Upper lobe of left lung (tissue), 6 donors: ENCODE measurements at places on chromosomes 11 and 22. TPM values are rescaled to one million over a fixed set of nuclear protein-coding genes. Genes with fewer than 3 reads are reported as not detected.
A peak's percentile ranks its signal among the peaks of the same experiment; 100 is the strongest.

DNA sequence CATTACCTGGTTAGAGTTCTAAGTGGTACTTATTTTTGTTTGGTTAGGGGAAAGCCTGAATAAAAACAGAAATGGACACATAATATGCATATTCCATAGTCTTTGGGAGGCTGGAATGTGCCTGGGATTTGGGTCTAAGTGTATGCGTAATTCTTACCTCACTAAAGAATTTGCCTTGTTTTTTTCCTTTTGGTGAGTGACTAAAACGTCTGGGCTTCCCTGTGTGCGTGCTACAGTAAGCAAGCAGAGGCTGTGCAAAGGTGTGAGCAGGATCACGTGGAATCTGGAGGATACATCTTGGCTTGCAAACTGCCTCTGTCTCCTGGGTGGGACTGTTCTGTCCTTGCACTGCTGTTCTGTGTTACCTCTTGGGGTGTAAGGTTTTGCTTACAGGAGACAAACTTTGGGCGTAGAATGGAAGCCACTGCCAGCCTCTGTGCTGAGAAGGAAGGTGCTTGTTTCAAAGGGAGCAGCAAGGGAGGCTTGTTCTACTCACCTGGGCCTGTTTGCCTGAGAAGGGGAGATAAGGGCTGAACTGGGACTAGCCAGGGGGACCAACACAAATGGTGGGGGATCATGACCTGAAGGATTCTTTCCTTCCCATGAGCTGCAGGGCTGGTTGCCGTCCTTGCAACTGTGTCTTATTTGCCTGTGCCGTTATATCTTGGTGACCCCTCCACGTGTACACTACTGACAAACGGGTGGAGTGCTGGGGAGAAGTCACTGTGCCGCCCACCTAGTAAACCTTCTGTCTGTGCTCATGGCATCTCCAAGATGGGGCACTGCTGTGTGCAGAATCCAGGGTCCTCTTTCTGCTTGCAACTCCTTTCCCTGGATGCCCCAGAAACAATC lies 4.5 kb downstream of the NEAT1 start:
- peaks cover 53% of the 10 kb centered on the region for H3K4me1 ChIP-seq
- H3K36me3 ChIP-seq: no peaks in the 10 kb centered on the region
- peak overlapping the region; percentile 69 for H3K4me3 ChIP-seq
- H3K27me3 ChIP-seq: no peaks in the 10 kb centered on the region
- DNase-seq: no peak
- H3K27ac ChIP-seq: peak overlapping the region; percentile 100

- no peak overlapping the region for H3K27ac ChIP-seq
- H3K27me3 ChIP-seq: no peaks in the 10 kb centered on the region
- DNase-seq: no peak
- H3K4me3 ChIP-seq: no peak overlapping the region
These were observed 995.1 kb downstream of the BRD1 start for GRCh38 chr22:48832592-48832991.

DNA sequence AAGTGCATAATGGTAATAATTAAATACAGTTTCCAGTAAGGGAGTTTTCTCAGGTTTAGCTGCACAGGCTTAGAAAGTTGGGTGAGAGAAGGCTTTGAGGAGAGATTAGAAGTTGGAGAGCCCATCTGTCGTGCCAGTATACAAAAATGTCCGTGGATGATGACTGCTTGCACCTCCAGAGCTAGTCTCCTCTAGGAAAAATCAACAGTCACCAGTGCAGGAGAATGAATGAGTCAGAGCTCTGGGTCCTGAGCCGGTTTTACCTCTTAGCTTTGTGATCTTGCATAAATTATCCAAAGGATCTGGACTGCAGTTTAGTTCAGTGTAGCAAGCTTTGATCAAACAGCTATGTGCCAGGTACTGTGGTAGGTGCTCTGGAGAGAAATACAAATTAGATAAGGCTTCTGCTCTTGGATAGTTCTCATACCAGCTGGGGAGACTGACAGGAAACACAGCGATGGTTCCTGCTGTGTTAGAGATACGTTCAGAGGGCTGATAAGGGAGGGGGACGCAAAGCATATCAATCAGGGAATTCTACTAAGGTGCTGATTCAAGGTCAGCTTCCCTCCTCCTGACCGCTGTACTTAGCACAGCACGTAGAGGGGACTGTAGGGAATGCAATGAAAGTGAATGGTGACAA lies 125.9 kb downstream of the TEAD1 start:
- H3K27me3 ChIP-seq: no peaks in the 10 kb centered on the region
- no peak overlapping the region for H3K4me3 ChIP-seq
- no peaks in the 10 kb centered on the region for H3K36me3 ChIP-seq
- no peak for DNase-seq
- H3K27ac ChIP-seq: peak overlapping the region; percentile 41

- H3K27ac ChIP-seq: peak overlapping the region; percentile 94
- H3K4me3 ChIP-seq: peak overlapping the region; percentile 87
- DNase-seq: peak; percentile 30
- H3K36me3 ChIP-seq: peaks cover 5% of the 10 kb centered on the region
These were observed 681 bp upstream of the ARHGEF12 start for GRCh38 chr11:120335556-120335907.

DNA sequence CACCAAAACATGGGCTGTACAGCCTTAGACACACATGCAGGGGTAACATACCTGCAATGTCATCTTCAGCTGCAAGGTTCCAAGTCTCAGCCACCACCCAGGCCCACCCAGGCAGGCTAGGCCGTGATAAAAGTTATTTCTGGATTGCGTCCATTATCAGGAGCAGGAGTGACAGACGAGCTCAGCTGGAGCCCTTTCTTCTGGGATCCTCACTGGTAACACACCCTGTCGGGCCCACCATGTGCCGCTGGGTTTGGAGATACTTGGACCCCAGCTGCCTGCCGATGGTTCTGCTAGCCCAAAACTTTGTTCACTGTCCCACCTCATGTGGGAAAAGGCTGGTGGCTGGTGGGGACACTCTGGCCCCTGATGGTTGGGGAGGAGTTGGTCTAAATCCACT lies 24.8 kb downstream of the TMPRSS5 start:
- no peak for DNase-seq
- H3K27ac ChIP-seq: no peak overlapping the region
- no peak overlapping the region for H3K4me3 ChIP-seq
- H3K27me3 ChIP-seq: no peaks in the 10 kb centered on the region
- H3K36me3 ChIP-seq: no peaks in the 10 kb centered on the region

DNA sequence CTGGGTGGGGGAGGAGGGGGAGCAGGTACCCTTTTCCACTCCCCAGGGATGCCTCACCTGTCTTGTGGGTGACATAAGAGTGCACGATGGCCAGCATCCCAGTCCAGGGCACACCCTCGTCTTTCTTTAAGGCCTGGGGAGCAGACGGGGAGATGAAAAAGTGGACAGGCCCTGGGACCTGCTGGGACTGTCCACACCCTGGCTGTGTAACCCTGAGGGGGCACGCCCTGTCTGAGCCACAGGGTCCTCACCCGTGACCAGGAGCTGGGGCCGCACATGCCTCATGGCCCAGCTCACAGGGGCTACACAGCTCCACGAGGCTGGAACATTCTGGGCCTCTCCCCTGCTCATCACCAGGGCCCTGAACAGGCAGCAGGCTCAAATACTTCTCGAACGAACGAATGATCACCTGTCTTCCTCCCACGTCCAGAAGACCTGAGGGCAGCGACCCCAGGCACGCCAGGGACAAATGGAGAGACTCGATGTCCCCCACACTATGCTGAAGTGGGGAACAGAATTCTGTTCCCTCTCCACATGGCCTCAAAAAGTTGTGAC lies 123.9 kb downstream of the PHF21B start:
- H3K36me3 ChIP-seq: no peaks in the 10 kb centered on the region
- no peaks in the 10 kb centered on the region for H3K4me1 ChIP-seq
- H3K4me3 ChIP-seq: no peak overlapping the region
- no peaks in the 10 kb centered on the region for H3K27me3 ChIP-seq
- no peak for DNase-seq

PIK3IP1 gene
- 56.1 TPM for total RNA-seq

DNA sequence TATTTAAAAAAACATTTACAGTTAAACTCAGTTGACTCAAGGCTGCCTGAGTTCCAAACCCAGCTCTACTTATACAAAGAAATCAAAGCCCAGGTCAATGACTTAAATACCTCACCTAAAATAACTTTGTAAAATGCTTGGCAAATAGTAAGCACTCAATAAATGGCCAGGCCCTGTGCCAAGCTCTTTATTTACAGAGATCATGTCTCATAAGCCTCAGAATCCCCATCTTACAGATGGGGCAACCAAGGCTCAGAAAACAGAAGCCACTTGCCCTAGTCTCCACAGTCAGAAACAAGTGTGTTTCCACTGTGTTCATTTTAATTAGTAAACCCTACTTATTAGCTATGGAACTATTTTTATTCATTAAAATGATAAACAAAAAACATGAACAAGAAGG lies 30.5 kb upstream of the TTC28 start:
- peak overlapping the region; percentile 38 for H3K27ac ChIP-seq
- H3K36me3 ChIP-seq: no peaks in the 10 kb centered on the region
- H3K4me1 ChIP-seq: peaks cover 13% of the 10 kb centered on the region
- no peak overlapping the region for H3K4me3 ChIP-seq
- DNase-seq: no peak
- H3K27me3 ChIP-seq: no peaks in the 10 kb centered on the region

GRCh38 chr22:32699686-32700085 lies 101.8 kb upstream of the TIMP3 start:
- DNase-seq: no peak
- H3K4me1 ChIP-seq: peaks cover 19% of the 10 kb centered on the region
- H3K27me3 ChIP-seq: no peaks in the 10 kb centered on the region
- H3K4me3 ChIP-seq: no peak overlapping the region

GRCh38 chr11:35180317-35181233 lies 41.6 kb downstream of the CD44 start:
- no peak for DNase-seq
- peaks cover 16% of the 10 kb centered on the region for H3K4me1 ChIP-seq
- H3K4me3 ChIP-seq: no peak overlapping the region
- peaks cover 38% of the 10 kb centered on the region for H3K36me3 ChIP-seq
- no peaks in the 10 kb centered on the region for H3K27me3 ChIP-seq

VPS26B gene
- total RNA-seq: 33.5 TPM

DNA sequence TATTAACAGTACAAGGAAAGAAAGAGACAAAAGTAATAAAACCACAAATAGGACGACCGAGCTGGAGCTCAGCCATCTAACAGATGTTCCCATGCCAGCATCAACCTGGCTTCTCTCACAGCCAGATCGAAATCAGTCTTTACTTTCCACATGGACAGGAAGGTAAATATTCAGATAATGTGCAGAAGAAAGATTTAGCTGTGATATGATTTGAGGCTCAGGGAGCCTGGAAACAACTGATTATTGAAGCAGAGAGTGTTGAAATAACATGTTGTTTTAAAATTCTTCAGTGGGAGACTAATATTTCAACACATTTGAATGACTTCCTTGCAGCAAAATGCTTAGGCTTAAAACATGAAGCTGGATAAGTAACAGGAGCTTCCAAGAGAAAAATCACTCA lies 546.8 kb downstream of the ETS1 start:
- H3K27ac ChIP-seq: no peak overlapping the region
- peaks cover 15% of the 10 kb centered on the region for H3K4me1 ChIP-seq
- no peak for DNase-seq
- H3K27me3 ChIP-seq: no peaks in the 10 kb centered on the region
- no peak overlapping the region for H3K4me3 ChIP-seq

MAJIN gene
- total RNA-seq: not detected

- H3K4me3 ChIP-seq: no peak overlapping the region
- no peaks in the 10 kb centered on the region for H3K36me3 ChIP-seq
- H3K4me1 ChIP-seq: no peaks in the 10 kb centered on the region
- no peak overlapping the region for H3K27ac ChIP-seq
These were observed 505.6 kb downstream of the BUD13 start for GRCh38 chr11:116267146-116267545.

DNA sequence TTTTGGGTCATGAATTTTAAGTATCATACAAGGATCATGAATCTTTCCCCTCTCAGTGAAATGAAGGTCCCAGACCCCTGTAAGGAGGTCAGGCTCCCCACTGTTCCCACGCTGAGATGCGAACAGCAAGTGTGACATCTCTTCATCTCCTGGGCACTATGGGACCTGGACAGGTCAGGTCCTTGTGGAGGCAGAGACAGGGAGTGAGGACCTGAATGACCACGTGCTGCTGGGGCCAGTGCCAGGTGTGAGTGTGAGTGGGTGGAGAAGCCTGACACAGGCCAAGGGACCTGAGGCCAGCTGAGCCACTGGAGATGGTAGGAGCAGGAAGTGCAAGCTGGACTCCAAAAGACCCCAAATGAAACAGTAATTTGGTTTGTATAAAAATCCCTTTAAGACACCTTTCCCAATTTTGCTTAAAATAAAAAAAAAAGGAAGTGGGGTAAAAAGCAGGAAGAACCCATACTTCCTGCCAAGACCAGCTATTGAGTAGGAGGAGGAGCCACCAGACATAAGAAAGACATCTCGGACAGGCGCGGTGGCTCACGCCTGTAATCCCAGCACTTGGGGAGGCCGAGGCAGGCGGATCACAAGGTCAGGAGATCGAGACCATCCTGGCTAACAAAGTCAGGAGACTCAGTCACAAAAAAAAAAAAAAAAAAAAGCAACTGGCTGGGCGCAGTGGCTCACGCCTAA lies 35.4 kb upstream of the SERPIND1 start:
- peaks cover 3% of the 10 kb centered on the region for H3K36me3 ChIP-seq
- H3K27me3 ChIP-seq: no peaks in the 10 kb centered on the region
- H3K27ac ChIP-seq: no peak overlapping the region
- H3K4me3 ChIP-seq: no peak overlapping the region
- no peaks in the 10 kb centered on the region for H3K4me1 ChIP-seq
- DNase-seq: no peak

CCDC73 gene
- 0.20 TPM for total RNA-seq

DNA sequence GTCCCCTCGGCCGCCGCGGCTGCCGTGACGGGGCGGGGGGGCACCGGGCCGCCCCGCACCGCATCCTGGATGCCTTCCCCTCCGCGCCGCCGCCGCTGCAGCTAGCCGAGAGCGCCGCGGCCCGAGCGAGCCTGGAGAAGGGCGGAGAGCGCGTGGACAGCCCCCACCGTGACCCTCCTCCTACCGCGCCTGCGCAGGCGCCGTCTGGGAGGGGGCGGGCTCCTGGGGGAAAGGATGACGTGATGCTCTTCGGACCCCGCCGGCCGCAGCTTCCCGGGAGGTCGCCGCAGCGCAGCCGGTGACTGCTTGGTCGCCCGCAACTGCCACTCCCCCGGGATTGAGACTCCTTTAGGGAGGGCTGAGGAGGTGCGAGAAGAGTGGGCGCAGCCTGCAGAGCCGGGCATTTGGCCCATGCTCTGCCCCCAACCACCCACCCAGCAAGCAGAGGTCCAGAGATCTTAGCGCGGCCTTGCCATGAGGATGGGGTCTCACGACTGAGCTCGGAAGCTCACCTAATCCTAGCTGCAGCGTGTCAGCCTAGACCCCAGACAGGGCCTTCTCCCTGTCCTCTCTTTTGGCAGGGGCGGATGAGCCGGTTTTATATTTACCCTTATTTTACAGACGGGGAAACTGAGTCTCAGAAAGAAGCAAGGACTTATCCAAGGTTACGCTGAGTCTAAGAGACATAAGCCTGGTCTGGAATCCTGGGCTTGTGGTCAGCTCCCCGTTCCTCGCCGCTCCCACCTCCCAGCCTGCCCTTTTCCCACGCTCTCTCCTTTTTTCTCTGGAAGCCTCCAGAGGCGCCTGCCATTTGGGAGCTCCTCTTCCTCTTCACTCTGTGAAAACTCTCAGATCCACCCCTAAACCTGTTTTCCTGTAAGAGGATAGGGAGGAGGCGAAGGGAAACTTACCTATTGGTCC lies at the start of gene DENND5A:
TSS of gene DENND5A (minus strand) at position 140 of the 921 bp plus-strand sequence. CDS start 281 bp downstream, outside the sequence.
- peak; percentile 86 for DNase-seq
- no peaks in the 10 kb centered on the region for H3K27me3 ChIP-seq
- H3K36me3 ChIP-seq: no peaks in the 10 kb centered on the region
- H3K27ac ChIP-seq: peak within 1 kb of the TSS; percentile 95
